ENCODE measurements at places on chromosomes 12 and 14. TPM values are rescaled to one million over a fixed set of nuclear protein-coding genes. Genes with fewer than 3 reads are reported as not detected.

- DNase-seq, result no peak
- H3K27me3 ChIP-seq, result no peaks in the 10 kb centered on the region
- H3K4me1 ChIP-seq, result peaks cover 43% of the 10 kb centered on the region
- H3K36me3 ChIP-seq, result peaks cover 25% of the 10 kb centered on the region
- no peak overlapping the region for H3K4me3 ChIP-seq
- H3K27ac ChIP-seq, result no peak overlapping the region
Measured at GRCh38 chr12:47237751-47238211, 158.0 kb upstream of the AMIGO2 start.

DNA sequence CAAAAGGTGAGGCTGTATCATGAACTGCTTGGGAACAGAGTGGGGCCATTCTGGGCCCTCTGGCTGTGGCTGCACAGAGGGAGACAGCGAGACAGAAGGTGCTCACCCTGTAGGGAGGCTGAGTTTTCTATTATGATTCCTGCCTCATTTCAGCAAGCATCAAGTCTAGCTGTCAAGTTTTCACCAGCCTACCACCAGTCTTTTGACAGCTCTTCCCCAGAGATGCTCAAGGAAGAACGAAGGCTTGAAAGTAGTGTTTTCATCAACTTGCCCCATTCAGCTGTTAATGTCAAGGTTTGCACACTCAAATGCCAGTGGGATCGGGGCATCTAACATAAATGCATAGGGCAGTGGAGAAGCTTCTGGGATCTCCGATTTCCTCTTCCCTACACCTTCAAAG, 10.0 kb downstream of the FGF23 start:
- no peak overlapping the region for H3K4me3 ChIP-seq
- DNase-seq, result no peak
- H3K27me3 ChIP-seq, result no peaks in the 10 kb centered on the region

- no peak overlapping the region for H3K27ac ChIP-seq
- no peak for DNase-seq
- no peaks in the 10 kb centered on the region for H3K36me3 ChIP-seq
Measured at GRCh38 chr12:95663525-95663924, 112.2 kb upstream of the USP44 start.

DNA sequence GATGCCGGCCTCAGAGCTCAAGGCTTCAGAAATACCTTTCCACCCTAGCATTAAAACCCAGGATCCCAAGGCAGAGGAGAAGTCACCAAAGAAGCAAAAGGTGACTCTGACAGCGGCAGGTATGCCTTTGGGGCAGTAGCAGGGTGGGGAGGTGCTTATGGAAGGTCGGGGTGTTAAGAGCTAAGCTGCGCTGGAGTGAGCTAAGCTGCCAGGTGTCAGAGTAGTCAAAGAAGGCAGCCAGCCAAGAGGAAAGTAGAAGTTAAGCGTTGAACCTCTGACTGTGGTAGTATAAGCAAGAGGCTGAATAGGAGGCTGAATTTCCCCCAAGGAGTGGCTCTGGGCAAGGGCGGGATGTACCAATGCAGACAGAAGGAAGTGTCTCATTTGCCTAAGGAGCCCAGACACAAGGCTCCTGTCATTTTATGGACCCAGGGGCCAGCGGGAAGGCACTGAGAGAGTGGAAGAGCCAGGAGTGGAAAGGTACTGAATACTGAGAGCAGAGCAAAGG, 29.2 kb downstream of the DYRK4 start:
- no peak for DNase-seq
- no peak overlapping the region for H3K4me3 ChIP-seq
- no peaks in the 10 kb centered on the region for H3K27me3 ChIP-seq
- no peak overlapping the region for H3K27ac ChIP-seq
- no peaks in the 10 kb centered on the region for H3K36me3 ChIP-seq

DNA sequence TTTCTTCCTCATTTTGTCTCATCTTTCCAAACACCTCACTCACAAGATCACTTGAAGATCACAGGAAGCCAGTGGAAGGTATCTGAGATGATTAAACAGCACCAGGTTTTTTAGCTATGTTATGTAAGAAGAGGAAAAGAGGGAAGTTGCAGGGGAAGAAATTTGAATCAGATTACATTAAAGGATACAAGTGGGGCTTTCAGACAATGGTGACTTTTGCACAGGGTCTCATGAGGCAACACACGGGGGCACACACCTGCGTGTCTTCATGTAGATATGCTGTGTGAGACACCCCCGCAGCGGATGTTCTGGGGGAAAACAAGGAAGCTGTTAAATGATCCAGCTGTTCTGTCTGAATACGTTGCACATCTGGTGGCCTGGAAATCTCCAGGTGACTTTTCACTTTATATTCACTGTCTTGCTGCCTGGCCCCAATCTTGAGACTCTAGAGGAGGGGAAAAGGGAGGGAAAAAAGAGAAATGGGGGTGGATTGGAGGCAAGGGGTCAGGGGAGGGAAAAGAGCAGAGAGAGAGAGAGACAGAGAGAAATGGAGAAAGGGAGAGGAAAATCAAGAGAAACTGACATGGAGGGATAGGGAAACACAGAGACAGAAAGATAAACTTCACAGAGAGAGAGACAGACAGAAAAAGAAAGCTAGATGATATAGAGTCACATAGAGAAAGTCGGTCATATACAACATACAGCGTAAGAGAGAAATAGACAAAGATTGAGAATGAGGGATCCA, 36.3 kb upstream of the PPP1CC start:
- H3K27me3 ChIP-seq, result no peaks in the 10 kb centered on the region
- no peak for DNase-seq
- no peaks in the 10 kb centered on the region for H3K36me3 ChIP-seq
- no peak overlapping the region for H3K27ac ChIP-seq

DNA sequence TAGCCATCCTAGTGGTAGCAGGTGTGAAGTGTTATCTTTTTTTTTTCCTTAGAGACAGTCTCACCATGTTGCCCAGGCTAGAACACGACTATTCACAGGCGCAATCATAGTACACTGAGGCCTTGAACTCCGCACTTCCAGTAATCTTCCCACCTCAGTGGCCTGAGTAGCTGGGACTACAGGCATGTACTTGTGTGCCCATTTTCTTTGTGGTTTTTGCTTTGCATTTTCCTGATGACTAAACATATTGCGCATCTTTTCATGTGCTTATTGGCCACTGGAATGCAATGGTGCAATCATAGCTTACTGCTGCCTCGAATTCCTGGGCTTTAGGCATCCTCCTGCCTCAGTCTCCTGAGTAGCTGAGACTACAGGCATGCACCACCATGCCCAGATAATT, 33.3 kb upstream of the GCH1 start:
- no peak overlapping the region for H3K4me3 ChIP-seq
- no peak for DNase-seq
- H3K36me3 ChIP-seq, result no peaks in the 10 kb centered on the region

DNA sequence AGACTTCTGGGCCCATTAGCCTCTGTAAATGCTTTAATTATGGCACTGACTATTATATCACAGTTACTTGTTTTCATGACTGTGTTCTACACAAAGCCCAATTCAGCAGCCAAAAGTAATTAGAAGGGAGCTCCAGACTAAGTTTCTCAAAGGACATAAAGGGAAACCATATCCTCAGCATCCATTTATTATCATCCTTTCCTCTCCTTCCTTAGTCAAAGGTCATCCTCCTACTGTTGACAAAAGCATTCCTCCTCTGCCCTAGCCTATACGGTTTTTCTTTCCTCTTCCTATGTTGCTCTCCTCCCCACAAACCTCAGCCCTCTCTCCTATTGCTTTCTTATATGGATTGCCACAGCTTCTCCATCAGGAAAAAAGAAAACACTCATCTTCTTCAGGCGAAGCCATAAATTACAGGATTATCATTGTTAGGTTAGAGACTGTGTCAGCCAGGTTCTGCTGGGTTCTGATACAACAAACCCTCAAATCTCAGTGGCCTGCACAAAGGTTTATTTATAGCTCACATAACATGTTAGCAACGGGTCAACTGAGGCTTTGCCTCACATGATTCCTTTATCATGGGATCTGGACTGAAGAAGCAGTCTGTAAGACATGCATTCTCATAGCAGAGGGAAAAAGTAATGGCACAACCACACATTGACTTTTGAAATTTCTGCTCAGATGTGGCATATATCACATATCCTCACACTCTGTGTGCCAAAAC, 207.2 kb downstream of the SLC5A8 start:
- H3K36me3 ChIP-seq, result no peaks in the 10 kb centered on the region
- H3K27ac ChIP-seq, result no peak overlapping the region
- H3K4me1 ChIP-seq, result no peaks in the 10 kb centered on the region

Gene SIRT4
- 1.9 TPM for total RNA-seq

DNA sequence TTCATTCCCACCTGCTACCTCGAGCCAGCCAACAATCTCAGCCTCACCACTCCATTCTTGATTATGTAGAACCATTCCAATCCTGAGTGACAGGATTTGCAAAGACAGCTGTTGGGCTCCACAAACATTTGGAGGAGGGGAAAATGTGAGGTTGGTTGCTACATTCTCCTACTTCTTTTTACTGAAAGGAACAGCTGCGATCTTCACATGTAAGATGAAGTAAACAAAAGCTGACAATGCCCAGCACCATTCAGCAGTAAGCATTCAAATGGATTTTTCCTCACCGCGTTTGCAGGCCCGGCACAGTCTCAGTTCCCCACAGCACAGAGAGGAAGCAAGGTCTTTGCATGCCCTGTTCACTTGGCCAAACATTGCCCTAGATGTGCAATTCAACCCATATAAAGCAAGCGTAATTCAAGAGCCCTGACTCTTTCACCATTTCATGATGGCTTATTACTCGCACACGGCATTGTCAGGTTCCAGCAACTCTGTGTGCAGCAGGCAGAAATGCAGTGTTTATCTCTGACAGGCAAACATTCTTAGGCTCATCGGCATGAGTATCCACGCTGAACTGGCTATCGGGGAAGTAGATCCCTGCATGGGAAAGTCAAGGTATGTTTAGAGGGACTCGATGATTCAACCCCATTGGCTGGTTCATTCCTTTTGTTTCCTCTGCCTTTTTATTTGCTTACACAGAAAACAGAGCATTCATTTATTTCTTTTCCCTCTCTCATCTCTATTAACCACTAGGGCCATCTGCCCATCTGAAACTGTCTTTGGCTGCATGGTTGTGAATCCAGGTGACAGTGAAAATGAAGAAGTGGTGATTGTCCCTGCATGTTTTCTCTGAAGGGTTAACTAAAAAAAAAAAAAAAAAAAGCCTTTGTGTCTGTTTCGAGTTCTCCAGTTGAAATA, 236.1 kb upstream of the PLEKHG7 start:
- no peaks in the 10 kb centered on the region for H3K27me3 ChIP-seq
- DNase-seq, result no peak
- no peak overlapping the region for H3K4me3 ChIP-seq
- no peak overlapping the region for H3K27ac ChIP-seq
- no peaks in the 10 kb centered on the region for H3K36me3 ChIP-seq

Gene SLC17A8
- total RNA-seq, result not detected

Gene FOXG1
- not detected for total RNA-seq

DNA sequence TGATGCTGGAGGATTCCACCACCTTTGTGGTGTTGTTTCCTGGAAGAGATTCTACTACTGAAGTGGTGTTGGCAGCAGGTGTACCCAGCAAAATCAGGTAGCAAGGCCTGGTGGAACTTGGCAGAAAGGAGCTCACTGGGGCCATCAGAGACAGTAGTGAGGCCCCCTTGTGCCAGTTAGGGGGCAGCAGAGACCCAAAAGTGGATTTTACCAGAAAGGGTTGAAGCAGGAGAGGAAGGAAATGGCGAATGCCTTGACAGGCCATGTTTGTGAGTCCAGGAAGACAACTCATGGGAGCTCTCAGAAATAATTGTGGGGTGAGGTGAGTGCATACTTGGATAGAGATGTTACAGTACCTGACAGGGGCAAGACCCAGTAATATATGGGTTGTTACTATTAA, 137.7 kb upstream of the FGD4 start:
- DNase-seq, result no peak
- no peak overlapping the region for H3K27ac ChIP-seq
- H3K4me1 ChIP-seq, result no peaks in the 10 kb centered on the region
- no peaks in the 10 kb centered on the region for H3K36me3 ChIP-seq
- H3K27me3 ChIP-seq, result no peaks in the 10 kb centered on the region

- no peak overlapping the region for H3K4me3 ChIP-seq
- peaks cover 59% of the 10 kb centered on the region for H3K4me1 ChIP-seq
- no peak overlapping the region for H3K27ac ChIP-seq
Measured at GRCh38 chr14:69683971-69684370, 72.6 kb downstream of the SUSD6 start.

GRCh38 chr12:14607568-14607967, 39.9 kb upstream of the PLBD1 start:
- no peak overlapping the region for H3K4me3 ChIP-seq
- no peaks in the 10 kb centered on the region for H3K36me3 ChIP-seq
- DNase-seq, result no peak

Gene ABCD4
- 38.2 TPM for total RNA-seq

- no peaks in the 10 kb centered on the region for H3K27me3 ChIP-seq
- peaks cover 11% of the 10 kb centered on the region for H3K4me1 ChIP-seq
- no peak overlapping the region for H3K27ac ChIP-seq
Measured at GRCh38 chr12:4168036-4168435, 105.5 kb upstream of the CCND2 start.

DNA sequence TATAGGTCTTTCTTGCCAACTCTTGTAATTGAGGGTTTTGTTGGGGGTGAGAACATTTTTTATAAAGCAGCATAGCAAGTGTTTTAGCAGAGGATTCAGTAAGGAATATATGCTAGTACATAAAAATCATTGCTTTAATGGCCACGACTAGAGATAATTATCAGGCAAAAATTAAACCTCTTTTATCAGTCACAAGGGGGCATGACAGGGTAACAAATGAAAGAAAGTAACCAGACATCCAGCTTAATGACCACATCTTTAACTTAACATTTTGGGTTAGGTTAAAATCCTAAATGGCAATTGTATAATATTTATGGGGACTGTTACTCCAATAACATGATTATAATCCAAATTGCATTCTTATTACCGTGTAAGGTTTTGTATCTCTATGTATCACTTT, 119.6 kb downstream of the LRRIQ1 start:
- no peak for DNase-seq
- no peaks in the 10 kb centered on the region for H3K4me1 ChIP-seq
- H3K4me3 ChIP-seq, result no peak overlapping the region
- no peak overlapping the region for H3K27ac ChIP-seq

DNA sequence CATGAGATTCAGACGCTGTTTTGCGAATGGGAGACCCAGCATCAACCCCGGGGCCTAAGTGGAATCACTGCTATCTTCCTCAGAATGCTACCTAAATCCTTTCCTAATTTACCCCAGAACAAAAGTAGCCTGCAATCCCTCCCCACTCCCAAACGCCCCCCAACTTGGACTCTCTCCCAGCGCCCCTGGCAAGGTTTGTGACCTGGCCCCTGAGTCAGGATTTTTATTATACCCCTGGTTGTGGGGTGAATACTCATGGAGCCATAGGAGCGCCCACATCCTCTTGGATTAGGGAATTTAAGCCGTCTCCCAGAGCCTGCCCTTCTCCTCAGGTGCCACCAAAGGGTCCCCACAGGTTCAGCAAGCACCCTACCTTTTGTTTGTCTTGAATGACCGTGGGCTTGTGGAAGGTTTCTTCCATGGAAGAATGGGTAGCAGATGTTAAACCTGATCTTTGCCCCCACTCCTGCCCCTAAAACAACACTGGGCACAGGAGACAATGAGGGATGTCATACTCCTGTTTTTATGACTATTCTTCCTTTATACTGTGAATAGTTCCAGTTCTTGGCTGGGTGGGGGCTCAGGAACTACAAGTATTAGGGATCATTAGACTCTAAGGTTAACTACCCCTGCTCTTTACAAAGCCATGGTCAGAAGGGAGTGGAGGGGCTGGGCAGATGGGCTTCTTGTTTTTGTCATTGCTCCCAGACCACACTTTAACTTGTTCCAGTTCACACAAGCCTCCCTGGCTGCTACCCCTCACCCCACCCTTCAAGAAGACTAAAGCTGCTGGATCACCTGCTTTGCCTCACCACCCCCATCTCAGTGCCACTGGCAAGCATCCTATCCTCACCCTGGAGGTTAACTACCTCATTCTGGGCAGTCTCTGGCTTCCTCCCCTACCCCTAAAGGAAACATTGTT, 630 bp downstream of the MYL6B start:
- peak overlapping the region; percentile 80 for H3K27ac ChIP-seq
- no peaks in the 10 kb centered on the region for H3K36me3 ChIP-seq
- DNase-seq, result no peak
- no peaks in the 10 kb centered on the region for H3K27me3 ChIP-seq

Gene BTBD6
- 55.0 TPM for total RNA-seq
